ENCODE measurements at places on chromosomes 2 and 18.

- no peak for DNase-seq
Observed at GRCh38 chr2:118169359-118170005, 81.2 kb downstream of the INSIG2 start.

DNA sequence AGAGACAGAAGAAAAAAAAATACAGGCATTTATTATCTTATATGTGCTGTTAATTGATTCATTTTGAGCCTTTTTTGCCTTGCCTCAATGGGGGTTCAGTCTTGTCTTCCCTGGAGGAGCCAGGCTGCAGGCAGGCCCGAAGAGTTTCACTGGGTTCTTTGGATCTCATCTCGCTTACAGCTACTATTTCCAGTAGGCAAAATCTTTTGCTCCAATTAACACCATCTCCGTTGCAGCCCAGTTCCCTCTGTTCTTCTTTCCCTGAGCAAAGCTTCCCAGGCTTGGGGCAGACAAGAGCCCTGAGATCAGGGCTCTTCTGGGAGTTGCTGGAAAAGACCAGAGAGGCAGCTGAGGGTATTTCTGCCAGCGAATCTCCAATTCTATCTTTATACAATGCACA, 168.8 kb upstream of the CELF4 start:
- no peak for DNase-seq

DNA sequence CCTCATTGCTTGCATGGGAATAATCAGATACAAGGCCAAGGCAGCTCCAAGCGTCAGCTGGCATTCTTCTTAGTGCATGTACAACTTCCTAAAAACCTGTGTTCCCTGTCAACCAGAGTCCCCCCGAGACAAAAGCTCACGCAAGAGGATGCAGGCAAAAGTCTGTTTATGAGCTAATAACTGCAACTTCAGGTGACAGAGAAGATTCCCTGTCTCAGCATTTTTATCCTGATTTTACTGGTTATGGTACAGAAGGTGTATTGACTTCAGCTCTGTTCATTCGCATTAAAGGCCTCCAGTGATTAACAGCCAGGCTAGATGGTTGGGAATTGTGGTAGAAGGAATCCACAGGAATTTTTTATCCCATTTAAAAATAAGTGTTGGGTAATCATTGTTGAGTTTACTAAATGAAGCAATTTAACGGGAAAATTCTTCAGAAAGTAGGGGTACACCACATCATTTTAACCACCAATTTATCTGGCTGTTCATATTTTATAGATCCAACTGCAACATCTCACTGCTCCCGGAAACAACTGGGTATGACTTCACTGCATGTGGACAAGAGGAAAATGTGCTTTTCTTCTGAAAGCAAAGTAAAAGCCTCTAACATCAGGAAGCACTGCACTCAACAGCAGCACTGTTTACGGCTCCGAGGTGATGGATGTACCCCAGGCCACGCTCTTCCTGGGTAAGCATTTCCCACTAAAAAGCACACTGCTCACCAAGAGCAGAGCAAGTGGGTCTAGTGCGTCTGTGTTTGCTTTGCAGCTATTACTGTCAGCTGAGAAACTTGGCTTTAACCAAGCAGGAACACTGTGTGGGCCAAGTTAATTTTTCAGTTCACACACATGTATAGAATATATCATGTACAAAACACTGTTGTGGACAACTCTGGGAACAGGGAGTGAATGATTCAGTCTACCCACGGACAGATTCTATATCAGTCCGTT, 31.9 kb downstream of the CCBE1 start:
- DNase-seq, result no peak

DNA sequence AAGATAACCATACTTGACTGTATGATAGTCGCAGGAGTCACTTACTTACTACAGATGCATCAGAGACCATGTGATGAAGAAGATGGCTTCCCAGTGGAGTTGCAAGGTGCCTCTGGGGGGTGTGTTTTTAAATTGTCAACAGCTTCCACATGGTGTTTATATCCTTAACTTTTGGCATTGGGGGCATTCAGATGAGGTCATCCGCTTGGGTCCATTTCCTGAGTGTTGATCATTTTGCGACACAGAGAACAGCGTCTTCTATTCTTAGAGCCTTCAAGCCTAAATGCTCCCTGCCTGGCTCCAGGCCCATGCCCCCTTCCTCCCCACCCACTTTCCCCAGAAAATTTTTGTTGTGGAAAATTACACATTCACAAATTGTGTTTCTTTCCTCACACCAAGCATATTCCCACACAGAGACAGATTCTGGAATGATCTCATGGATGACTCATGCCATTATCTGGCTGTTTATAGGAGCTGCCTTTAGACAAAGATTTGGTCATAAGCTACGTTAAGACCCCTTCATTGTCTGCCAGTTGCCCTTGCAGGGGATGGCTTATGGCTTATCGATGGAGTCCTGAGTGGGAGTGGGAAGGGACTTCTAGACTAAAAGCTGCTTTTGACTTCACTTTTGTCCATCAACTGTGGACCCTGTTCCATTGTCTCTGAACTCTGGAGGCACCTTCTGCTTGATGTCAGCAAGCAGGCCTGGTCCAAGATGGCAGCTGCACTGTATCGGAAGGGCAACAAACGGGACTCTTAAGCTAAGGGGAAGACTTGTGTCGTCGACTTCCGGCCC, 91.8 kb downstream of the CABLES1 start:
- no peak for DNase-seq

GRCh38 chr18:45456090-45457021, 158.9 kb upstream of the SLC14A2 start:
- DNase-seq, result no peak

GRCh38 chr2:27282892-27283291, 663 bp downstream of the TRIM54 start:
- no peak for DNase-seq

GRCh38 chr2:190755772-190756415, 107.0 kb downstream of the NAB1 start:
- DNase-seq, result no peak

- no peak for DNase-seq
Observed at GRCh38 chr2:148653437-148653836, 8.9 kb downstream of the EPC2 start.

DNA sequence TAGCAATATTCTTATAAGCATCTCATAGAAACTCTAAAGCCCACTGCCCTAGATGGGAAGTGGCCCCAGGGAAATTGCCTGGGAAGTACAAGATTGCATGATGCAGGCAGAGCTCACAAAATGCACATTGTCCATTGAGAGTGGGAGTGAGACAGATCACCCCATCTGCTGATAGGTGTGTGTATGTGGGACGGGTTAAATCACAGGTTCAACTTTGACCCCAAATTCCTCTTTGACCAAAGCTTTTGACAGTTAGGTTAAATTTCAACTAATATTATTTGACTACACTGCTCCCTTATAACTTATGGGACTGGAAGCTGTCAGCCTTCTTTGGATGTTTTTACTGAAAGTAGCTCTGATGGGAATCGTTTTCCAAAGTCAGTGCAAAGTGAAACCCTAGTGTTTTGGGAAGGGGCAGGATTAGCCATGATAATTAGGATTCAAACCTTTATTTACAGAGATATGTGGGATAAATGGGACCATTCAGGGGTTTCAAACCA, 11.4 kb upstream of the FABP1 start:
- DNase-seq, result no peak

GRCh38 chr2:10022966-10023662, 20.2 kb upstream of the KLF11 start:
- DNase-seq, result no peak

DNA sequence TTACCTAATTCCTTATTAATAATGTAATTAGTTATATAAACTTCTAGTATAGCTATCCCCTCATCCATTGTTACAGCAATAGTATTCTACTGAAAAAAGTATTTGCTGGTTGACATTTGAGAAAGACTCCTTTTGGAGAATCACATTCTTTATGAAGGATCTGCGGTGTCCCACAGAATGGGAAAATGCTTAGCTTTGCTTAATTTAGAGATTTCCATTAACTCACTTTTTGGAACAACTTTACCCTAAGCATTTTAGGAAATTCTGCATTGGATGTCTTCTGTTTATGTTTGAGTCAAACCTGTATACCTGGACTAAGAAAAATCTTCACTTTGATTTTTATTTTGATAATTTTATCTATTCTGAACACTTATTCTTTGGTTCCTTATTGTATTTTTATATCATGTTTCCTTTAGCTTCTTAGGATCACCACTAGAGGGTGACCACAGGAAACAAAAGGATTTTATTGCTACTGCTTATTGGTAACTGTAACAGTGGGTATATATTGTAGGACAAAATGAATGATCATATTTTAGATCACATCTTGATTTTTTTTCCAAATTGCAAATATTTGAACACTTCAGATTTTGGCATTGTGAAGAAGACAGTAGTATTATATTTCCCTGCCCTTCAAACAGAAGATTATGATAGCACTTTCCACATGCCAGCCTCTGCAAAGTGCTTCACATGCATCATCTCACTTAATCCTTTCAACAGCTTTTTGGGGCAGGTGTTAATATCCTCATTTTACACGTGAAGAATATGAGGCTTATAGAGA, 79.6 kb downstream of the MIB1 start:
- no peak for DNase-seq

GRCh38 chr18:49486953-49487710, at the start of gene C18orf32:
Gene C18orf32, minus strand, starts transcription at chr18:49487234. Its CDS starts 3,486 bp downstream, at chr18:49483748.
- DNase-seq, result peak; percentile 95

- no peak for DNase-seq
Observed at GRCh38 chr2:118442046-118442445, 353.8 kb downstream of the INSIG2 start.

- DNase-seq, result no peak
Observed at GRCh38 chr18:55323051-55323994, 264.7 kb downstream of the TCF4 start.

DNA sequence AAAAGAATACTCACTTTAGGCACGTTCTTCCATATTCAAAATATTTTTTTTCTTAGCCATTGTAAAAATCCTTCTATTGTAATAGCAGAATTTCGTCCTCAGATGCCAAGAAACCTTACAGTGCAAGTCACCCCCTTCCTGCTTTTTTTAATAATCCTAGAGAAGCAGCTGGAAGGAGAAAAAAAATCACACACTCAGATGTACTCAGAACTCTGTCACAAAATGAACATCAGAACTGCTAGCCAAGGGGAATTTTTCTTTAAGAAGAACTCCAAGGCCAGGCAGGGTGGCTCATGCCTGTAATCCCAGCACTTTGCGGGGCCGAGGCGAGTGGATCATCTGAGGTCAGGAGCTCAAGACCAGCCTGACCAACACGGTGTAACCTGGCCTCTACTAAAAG, 127.3 kb upstream of the SPATS2L start:
- DNase-seq, result no peak

- DNase-seq, result no peak
Observed at GRCh38 chr2:241376808-241377207, 20.7 kb downstream of the FARP2 start.

DNA sequence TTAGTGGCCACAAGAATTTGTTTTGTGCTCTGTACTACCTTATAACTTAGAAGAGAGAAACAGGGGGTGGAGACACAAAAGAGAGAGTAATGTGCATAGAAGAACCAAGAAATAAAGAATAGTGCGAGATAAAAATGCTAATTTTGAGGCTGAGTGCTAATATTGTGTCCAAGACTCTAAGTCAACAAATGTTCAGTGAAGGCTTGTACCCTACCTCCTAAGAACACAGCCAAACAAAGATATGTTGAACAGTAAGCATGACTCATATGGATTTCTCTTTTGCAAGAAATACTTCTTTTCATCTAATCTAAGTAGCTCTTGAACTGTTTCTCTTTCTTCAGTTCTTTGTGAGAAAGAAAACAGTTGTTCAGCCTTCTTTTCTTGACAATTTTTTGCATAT, 45.2 kb downstream of the GAREM1 start:
- DNase-seq, result no peak

DNA sequence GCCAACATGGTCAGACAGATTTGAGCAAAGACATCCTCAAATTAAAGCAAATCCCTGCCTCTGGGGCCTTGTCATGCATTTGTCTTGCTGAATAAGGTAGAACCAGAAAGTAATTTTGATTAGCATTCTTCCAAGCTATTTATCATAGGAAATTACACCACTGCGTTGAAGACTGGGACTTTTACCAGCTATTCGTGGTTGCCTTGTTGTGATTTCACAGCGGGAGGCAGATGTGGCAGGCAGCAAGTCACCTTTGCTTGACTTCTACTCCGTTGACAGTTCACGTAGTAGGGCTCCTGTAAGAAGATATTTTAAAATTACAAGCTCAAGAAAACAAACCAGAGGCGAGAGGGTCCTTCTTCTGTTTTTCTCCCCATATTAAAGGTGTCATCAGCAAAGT, 80.6 kb downstream of the EN1 start:
- no peak for DNase-seq

DNA sequence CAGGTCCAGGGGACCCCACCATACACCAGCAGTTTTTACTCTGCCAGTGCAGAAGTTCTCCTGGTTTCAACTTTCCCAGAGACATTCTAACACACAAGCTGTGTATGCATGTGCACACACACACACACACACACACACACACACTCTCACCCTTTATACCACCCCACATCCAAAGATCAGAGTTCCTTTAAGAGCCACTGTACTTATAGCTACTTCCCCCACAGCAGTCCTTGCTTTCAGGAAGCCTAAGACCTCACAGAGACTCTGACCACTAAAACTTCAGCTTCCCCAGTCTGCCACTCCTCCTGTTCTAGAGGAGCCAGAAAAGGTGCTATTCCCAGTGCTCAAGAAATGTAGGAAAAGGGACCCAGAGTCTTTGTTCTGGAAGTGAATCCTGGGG, 107.8 kb downstream of the ZNF521 start:
- DNase-seq, result no peak

DNA sequence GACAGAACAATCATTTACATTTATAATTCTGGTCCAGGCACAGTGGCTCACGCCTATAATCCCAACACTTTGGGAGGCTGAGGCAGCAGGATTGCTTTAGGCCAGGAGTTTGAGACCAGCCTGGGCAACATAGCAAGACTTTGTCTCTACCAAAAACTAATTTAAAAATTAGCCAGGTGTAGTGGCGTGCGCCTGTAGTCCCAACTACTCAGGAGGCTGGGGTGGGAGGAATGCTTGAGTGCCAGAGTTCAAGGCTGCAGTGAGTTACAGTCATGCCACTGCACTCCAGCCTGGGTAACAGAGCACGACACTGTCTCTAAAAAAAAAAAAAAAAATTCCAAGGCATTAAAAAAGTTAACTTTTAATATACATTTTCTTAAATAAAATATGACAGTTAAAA, 88.1 kb downstream of the PLEKHM3 start:
- no peak for DNase-seq

DNA sequence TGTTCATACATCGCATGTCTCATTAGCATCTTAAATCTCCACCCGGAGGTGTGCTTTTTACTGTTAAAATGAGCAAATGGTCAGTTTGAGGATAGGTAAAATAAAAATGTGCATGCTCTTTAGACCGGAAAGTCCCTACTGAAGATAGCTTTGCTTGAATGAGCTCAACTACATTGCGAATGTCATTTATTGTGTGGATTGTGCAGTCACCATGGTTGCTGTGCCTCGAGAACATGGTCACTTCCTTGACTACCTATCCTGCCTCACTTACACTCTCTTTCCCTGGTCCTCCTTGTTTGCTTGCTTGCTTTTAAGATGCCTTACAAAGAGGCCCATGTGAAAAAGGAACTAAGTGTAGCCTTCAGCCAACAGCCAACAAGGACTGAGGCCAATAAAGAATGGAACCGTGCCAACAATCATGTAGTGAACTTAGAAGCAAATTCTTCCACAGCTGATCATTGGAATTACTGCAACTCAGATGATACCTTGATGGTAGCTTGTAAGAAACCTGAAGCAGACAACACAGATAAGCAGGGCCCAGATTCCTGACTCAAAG, 72.2 kb upstream of the BARD1 start:
- DNase-seq, result no peak

GRCh38 chr2:227415538-227416424, 28.0 kb upstream of the SCYGR1 start:
- DNase-seq, result no peak

GRCh38 chr18:26981360-26982082, 116.0 kb upstream of the AQP4 start:
- DNase-seq, result no peak
